IPS-NIHi11 (cell line): ENCODE measurements at places on chromosomes 2 and 18.
A peak's percentile ranks its signal among the peaks of the same experiment; 100 is the strongest.

- DNase-seq, result no peak
Measured at GRCh38 chr2:174209325-174209724, 39.0 kb downstream of the OLA1 start.

DNA sequence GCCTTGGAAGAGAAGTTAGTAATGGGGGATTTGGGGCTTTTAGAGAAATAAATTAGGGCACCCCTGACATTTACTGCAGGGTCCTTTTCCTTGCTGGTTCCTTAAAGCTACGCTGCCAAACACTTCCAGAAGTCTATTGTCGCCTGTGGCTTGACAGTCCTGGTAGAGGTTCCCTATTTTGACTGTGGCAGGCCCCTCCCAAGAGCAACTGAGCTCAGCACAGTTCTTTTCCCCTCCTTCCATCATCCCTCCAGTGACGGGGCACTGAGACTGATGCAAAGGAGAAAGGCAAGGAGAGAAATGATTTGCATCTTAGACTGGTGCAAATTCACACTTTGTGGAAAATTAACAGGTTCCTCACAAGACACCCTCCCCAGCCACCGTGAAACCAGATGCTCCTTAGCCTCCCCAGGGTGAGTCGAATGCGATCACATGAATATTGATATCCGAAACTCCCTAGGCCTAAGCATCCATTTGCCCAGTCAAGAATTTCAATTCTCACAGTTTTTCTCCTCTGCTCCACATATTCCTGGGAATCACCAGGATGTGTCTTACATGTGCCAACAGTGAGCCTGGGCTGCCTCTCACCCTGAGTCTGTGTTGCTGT is 45.4 kb downstream of the RABL2A start:
- peak; percentile 26 for DNase-seq

- no peak for DNase-seq
Measured at GRCh38 chr2:106201661-106202060, 7.6 kb upstream of the UXS1 start.

GRCh38 chr2:132669908-132670495 is at the start of gene LYPD1:
Gene LYPD1, minus strand, starts transcription at chr2:132670205. Its CDS starts 273 bp downstream, at chr2:132669932.
- peak; percentile 69 for DNase-seq

GRCh38 chr18:79803611-79804051 is 5.9 kb downstream of the KCNG2 start:
- DNase-seq, result no peak

- DNase-seq, result no peak
Measured at GRCh38 chr2:200226451-200227426, 79.8 kb upstream of the SPATS2L start.

DNA sequence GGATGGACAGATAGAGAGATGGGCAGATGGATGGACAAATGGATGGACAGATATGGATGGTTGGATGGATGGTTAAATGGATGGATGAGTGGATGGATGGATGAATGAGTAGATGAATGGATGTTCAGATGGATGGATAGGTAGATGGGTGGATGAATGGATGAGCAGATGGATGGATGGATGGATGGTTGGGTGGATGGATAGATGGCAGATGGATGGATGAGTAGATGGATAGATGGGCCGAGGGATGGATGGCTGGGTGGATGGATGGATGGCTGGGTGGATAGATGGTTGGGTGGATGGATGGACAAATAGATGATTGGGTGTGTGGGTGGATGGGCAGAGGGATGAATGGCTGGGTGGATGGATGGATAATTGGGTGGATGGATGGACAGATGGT is 98.9 kb upstream of the OTOS start:
- no peak for DNase-seq

DNA sequence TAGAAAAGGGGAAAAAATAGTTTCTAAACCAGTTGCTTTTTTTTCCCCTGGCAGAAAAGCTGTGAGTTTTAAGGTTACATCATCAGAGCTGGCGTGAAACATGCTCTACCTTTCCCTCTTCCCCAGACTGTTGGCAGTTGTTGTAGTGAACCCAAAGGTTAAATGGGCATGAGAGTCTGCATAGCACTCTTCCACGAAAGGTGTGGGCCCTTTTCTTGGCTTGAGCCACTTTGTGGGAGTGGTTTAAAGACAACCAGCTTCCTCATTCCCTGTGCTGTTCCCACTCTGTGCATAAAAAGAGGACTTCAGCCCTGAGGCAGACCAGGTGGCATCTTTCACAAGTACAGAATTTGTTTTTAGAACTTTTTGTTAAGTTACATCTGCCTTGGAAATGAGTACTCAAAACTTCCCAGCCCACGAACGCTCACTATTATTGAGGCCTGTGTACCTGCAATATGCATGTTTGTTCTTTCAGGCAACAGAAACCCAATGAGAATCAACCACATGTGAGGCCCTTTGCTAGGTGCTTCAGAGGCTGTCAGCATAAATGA is 243.8 kb downstream of the BABAM2 start:
- no peak for DNase-seq

DNA sequence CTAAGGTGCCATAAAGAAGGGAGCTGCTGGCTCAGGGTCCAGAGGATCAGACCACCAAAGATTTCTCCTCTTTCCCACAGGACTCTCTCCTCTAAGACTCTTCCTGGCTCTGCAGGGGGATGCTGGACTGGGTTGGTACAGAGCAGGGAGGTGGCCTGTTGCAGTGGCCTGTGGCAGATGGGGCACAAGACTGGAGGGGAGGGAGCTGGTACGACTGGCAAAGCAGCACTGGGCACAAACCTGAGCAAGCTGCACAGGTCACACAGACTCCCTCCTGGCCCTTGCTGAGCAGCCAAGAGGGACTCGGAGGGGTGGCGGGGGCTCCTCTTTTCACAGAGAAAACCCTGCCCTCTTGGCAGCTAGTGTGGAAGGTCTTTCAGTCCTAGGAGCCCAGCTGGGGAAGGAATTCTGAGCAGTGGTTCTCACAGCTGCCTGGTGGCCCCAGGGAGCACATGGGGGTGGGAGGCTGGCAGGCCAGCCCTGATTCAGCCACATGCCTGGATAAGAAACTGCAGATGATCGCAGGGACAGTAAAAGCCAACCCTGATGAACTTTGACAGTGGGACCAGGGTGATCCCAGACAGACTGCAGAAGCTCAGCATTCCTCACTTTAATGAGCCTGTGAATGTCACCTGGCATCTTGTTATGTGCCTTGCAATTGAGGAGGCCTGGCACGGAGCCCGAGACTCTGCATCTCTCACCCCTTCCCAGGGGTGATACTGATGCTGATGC is 32.5 kb upstream of the ACAA2 start:
- no peak for DNase-seq

DNA sequence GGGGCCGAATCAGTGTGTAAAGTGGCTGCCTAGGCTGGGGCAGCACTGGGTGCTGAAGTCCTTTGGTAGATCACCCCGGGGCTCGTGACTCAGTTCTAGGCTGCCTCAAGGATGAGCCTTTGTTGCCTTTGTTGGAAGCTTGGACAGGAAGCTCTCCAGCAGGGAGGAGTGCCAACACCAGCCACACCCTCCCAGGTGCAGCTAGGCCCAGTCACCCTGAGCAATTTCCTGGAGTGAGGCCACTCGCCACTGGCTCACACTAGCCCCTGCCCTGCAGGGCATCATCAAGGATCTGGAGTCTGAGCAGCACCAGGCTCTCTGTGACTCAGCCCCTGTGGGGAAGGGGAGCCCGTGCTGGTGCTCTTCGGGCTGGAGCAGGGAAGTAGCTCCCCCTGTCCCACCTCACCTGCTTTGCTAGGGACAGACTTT is 6.7 kb upstream of the SDC1 start:
- DNase-seq, result peak; percentile 61

GRCh38 chr2:83705146-83705545 is 753.9 kb downstream of the SUCLG1 start:
- DNase-seq, result no peak

DNA sequence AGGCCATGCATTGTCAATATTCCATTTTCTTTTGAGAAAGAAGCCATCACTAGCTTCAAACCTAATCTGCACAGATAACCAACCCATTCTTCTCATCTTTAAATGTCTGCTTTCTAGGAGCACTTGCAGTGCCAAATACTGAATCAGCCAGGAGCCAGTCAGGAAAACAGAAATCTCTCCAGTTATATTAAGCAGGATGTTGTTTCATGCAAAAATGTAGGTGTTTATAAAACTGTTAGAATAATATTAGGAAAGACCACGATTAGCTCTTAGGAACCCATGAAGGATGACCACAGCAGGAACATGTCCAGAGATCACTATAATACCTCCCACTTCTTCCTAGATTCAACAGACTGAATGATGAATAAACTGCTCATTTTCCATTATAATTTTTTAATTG is 86.0 kb downstream of the TTC32 start:
- no peak for DNase-seq

GRCh38 chr2:206217166-206217565 is 57.3 kb upstream of the ZDBF2 start:
- DNase-seq, result no peak

GRCh38 chr18:12333506-12334290 is 25.7 kb downstream of the TUBB6 start:
- DNase-seq, result no peak

DNA sequence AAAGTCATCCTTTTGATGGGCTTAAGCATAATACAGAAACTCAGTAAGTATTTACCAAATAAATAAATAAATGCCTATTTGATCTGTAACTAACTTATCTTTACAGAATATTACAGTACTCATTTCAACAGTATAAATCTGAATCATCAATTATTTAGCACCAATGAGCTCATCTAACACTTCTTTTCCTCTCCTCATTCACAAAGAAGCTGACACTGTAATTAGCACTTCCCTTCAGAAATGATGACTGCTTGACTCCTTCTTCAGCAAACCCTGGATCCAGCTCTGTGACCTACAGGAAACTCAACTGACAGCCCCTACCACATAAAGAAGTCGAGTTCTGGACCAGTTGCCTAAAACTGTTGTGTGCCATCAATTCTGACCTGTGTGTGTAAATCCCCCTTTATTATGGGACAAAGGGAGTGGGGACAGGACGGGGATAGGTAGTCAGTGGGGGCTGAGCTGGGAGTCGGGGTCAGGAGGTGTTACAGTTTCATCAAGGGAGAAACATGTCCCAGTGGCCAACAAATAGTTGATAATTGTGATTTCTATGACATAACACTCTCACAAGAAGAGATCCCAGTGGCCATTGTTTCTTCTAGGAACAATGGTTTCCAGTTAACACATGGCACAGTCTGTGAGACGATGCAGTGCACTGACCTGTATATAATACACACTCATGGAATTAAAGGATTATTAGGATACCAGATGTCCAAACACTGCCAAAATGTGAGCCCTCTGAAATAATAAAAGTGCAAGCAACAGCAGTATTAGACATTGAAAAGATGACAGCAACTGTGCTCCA is 68.7 kb downstream of the STK39 start:
- no peak for DNase-seq

DNA sequence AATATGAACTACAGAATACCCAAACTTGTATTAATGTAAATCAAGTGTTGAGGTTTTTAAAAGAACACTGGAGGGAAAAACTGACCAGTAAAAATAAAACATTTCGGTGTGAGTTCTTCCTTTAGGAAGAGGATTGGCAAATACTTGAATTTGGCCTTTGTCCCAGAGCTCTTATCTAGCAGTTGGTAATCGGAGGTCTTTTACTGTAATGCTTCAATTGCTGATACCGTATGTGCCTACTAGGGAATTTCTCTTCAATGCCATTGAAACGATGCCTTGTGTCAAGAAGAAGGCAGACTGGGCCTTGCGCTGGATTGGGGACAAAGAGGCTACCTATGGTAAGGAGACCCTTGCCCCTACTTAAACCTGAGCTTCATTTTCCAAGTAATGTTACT is 4.1 kb downstream of the RRM2 start:
- no peak for DNase-seq

GRCh38 chr2:202411097-202411496 is 35.0 kb downstream of the BMPR2 start:
- no peak for DNase-seq

DNA sequence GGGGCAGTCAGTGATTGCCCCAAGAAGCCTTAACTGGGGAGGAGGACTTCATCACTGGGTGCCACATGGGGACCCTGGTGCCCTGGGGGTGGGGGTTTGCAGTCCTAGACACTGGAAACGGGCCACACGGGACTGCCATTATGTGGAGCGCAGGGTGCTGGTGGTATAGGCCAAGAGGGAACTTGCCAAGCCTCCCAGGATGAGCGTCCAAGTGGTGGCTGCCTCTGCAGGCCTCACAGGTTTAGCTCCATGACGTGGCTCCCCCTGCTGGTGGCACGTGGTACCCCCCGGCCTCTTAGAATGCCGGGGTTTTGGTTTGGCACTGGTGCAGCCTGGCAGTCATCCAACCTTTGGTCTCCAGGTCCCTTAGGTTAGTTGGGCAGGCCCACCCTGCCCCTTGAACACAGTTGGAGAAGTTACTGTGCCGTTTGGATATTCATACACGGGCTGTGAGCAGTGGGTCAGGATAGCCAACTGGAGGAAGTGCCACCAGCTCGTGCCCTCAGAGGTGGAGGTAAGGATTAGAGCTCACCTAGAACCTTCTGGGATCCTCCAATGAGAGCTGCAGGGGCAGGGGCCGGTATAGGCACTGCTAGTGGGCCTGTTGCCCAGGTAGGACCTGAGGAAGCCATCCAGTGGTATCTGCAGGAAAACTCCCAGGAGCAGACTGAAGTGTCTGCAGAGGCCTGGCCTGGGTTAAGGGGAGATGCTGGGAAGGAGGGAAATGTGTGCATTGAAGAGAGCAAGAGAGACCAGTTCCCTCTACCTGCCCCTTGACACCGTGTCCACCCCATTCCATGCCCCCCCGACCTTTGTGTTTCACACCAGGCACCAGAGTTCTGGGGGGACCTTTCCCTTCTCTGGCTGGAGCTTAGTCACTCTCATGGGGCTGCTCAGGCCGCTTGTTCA is 5.7 kb downstream of the PTMA start:
- DNase-seq, result peak; percentile 70

- no peak for DNase-seq
Measured at GRCh38 chr18:33446604-33447003, 6.1 kb upstream of the CCDC178 start.

GRCh38 chr18:34795070-34795732 is 85.1 kb downstream of the DTNA start:
- DNase-seq, result no peak

DNA sequence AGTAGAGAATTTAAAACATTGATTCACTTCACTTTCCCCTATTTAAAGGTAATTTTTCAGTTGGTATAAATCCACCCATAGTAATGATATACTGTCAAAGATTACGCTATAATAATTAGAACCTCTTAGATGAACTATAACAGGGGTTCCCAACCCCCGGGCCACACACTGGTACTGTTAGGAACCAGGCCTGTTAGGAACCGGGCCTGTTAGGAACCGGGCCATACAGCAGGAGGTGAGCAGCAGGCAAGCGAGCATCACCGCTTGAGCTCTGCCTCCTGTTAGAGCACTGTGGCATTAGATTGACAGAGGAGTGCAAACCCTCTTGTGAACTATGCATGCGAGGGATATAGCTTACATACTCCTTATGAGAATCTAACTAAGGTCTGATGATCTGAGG is 34.0 kb upstream of the CD302 start:
- DNase-seq, result no peak

- no peak for DNase-seq
Measured at GRCh38 chr18:78021196-78021595, 771.5 kb downstream of the GALR1 start.

DNA sequence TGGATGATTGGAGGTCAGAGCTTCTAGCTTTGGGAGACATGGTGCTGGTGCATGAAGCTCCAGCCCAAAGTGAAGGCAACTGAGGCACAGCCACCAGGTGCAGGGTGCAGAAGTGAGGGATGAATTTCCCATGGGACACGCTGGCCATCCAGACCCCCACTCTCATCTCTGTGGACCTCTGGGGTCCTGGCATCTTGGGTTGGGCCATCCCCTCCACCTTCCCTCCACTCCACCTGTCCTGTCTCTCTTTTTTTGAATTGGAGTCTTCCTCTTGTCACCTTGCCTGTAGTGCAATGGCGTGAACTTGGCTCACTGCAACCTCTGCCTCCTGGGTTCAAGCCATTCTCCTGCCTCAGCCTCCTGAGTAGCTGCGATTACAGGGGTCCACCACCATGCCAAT is 3.4 kb downstream of the NGEF start:
- DNase-seq, result no peak
